ENCODE measurements at places on chromosomes 4 and X. TPM values are rescaled to one million over a fixed set of nuclear protein-coding genes. Genes with fewer than 3 reads are reported as not detected.

Gene ARX
- not detected for total RNA-seq

Gene DSPP
- not detected for total RNA-seq

Gene CCDC120
- total RNA-seq, result 0.51 TPM

Gene FGFR3
- total RNA-seq, result 0.33 TPM

Gene OPN1MW3
- total RNA-seq, result not detected

Gene GLOD5
- total RNA-seq, result not detected

Gene KCNE5
- 0.51 TPM for total RNA-seq

Gene PARM1
- total RNA-seq, result 0.77 TPM

Gene TMEM271
- not detected for total RNA-seq

Gene ABLIM2
- 0.66 TPM for total RNA-seq

Gene DDX53
- total RNA-seq, result not detected

Gene ATP11C
- 56.0 TPM for total RNA-seq

Gene ARMCX2
- 73.7 TPM for total RNA-seq

DNA sequence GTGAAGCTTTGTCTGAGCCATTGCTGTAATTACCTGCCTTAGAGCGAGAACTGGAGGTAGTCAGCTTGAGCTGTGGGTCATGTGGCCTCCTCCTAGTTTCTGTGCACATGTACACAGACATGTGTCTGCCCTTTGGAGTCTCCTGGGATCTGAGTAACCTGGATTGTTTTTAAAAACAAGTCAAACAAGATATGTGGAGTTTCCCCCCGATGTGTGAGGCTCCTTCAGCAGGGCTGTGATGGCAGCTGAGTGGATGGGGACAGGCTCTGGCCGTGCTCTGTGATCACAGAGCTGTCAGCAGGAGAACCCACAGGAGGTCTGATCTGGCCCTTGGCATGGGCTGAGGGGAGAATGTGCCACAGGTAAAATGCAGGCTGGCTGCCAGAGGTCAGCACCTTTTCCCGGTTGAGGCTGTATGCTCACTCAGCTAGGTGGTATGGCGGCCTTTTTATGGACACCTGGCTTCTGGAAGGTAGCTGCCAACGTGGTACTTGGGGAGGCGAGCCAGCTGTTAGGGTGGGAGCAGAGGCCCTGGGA, 38.4 kb downstream of the NOP14 start:
- DNase-seq, result no peak

DNA sequence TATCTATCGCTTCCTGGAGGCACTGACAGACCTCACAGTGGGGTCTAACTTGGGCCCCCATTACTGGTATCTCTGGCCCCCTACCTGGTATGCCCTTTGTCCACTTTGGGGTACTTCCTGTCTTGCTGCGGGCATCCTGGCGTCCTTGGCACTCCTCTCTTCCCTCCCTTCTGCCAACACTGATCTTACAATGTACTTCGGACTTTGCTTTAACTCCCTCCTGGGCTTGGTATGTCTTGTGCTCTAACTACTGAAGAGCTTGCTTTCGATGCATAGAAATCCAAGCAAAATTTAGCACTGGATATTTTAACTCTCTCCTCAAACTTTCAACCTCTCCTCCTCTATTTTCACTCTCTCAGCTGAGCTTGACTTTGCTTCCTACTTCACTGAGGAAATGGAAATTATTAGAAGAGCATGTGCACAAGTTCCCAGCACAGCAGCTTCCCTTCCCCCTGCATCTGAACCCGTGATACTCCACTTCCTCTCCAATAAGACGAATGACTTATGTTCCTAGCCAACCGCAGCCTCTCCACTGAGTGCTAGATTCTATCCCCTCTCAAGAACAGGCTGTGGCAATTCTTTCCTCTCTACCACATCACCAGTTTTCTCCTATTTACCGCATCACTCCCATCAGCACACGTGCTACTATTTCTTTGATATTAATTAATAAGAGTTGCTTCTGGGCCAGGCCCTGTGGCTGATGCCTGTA, 52.9 kb downstream of the SUPT20HL2 start:
- peak; percentile 50 for DNase-seq

DNA sequence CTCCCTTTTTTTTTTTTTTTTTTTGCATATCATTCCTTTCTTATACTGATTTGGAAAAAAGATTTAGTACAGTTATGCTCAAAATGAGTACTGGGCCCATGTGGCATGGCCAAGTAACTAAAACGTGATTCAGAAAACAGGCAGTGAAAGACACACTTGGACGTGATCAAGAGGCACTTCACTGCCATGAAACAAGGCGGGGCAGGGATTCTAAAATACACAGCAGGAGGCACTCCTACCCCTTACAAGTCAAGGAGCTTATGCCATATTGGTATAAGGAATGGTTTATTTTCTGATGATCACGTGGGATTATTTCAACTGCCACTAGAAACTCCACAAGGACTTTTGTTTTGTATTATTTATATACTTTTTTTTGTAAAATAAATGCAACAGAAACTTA, 72.0 kb downstream of the CHST7 start:
- DNase-seq, result no peak

- peak; percentile 33 for DNase-seq
Measured at GRCh38 chr4:26936284-26937065, 75.8 kb downstream of the STIM2 start.

GRCh38 chr4:22187203-22187820, 238.7 kb upstream of the KCNIP4 start:
- DNase-seq, result no peak

DNA sequence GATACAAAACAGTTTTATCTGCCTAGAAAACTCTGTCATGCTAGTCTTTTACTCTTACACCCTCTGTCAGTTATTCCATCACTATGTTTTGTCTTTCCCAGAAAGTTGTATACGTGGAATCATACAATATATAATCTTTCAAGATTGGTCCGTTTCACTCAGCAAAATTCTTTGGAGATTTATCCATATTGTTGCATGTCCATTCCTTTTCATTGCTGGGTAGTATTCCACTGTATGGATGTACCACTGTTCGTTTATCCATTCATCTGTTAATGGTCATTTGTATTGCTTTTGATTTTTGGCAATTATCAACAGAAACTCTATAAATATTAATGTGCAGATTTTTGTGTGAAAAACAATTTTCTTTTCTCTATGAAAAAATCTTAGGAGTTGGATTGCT, 63.1 kb downstream of the GLUD2 start:
- DNase-seq, result no peak

- no peak for DNase-seq
Measured at GRCh38 chrX:130120321-130120731, 10.0 kb upstream of the ELF4 start.

DNA sequence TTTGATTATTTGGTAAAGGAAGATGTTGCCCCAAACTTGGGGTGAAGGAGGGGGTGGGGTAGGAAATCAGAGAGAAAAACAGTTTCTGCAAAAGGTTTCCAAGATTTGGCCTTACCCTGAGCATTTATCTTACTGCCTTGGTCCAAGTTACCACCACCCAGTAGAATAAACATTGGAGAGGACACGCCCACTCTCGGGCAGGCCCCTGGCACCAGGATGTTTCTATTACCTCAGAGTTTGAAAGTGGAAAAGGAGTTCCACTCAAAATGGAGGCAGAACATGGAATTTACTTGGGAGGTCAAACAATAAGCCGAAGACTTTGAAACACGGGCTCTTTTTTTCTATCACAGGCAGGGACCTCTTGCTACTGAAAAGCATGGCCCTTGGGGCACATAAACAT, 113.7 kb downstream of the CHRNA9 start:
- DNase-seq, result no peak

- peak; percentile 12 for DNase-seq
Measured at GRCh38 chr4:137529432-137529831, 2.9 kb downstream of the PCDH18 start.

- peak; percentile 3 for DNase-seq
Measured at GRCh38 chr4:103887191-103887590, 167.4 kb upstream of the TACR3 start.

DNA sequence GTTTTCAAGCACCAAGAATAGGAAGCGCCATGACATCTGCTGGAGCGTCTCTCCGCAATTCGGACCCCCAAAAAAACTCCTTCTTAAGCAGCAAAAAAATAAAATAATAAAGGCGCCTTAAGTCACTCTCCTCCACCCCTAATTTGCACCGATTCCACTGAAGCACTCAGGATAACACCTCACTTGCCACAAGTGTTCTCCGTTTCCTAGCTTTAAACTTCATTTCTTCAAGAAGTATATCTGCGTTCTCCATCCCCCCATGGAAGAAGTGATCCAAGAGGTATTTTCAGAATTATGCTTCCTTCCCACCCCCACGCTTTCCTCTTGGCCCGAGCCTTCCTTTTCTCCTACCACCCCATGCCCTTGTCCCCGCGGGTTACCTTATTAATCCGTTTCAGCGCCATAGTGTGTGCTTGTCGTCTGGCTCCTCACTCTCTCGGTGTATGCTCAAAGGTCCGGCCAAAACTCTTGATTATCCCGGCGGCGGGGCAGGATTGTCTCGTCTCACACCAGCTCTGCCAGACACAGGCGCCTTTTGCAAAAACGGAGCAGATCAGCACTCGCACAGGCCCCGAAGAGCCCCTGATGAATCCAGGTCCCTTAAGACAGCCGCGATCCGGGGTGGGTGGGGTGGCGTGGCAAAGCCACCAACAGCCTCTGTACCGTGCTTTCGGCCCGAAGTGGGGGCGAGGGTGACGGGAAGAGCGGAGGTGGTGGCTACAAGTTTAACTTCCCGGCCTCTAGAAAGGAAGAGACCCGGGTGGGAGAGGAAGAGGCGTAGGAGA, 1.1 kb downstream of the UBE2D3 start:
- no peak for DNase-seq

GRCh38 chrX:50697691-50698090, 116.3 kb downstream of the SHROOM4 start:
- peak; percentile 90 for DNase-seq

- peak; percentile 78 for DNase-seq
Measured at GRCh38 chr4:174156239-174156826, 127.1 kb downstream of the FBXO8 start.

GRCh38 chrX:24405959-24406358, 45.5 kb downstream of the SUPT20HL1 start:
- DNase-seq, result no peak

DNA sequence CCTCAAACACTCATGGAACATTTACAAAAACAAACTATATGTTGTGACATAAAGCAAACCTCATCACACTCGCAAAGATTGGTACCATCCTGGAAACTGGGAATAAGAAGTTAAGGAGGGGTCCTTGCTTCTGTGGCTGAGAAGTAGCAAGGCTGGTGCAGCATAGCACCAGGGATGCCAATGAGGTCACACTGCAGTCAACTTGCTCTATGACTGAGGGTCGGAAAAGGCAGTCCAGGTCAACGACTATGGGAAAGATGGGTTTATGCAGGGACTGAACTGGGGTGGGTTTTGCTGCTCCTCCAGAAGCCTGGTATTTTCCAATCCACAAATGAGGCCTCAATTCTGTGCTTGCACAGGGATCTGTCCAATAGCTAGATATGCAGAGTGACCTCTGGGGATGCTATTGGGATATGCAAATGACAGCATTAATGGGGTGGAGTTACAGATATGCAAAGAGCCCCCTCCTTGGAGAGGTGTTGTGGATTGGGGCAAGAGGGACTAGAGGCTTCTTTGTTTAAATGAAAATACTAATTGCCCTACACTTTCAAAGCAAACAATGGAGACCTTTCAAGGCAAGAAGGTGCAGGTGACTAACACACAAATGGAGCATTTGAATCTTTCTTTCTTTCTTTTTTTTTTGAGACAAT, 7.2 kb upstream of the IL13RA1 start:
- no peak for DNase-seq

GRCh38 chrX:1444561-1445500, 7.9 kb downstream of the ASMTL start:
- DNase-seq, result no peak

DNA sequence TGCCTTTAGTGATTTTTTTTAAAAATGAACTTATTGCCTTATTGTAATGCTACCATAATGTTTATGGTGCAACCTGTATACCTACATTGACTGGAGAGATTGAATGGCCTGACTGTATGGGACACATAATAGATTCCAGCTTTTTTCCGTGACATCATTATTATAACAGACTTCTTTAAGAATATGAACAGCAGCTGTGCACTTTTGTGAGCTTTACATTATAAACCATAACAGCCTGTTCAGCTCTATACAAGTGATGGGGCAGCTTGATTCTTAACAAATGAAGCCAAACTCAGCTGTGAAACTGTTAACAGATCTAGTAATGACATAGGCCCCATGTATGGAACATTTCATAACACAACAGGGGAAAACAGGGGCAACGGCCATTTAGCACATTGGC, 187.0 kb downstream of the BMPR1B start:
- DNase-seq, result no peak

DNA sequence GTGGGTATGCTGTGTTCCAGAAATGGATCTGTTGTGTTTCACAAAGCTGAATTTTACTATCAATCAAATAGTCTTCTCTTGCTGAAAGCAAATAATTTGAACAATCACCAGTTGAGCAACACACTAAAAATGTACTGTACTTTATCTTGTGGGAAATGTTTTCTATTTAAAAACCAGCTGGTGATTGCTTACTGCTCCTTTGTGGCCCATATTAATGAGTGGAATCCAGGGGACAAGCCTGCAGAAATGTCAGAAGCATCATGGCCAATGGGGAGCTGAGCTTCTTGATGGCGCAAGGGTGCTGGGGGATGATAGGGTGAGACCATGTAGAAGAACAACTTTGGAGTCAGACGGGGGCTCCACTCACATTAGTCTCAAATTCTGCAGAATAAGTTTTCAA, 346.2 kb downstream of the ARHGAP10 start:
- no peak for DNase-seq

DNA sequence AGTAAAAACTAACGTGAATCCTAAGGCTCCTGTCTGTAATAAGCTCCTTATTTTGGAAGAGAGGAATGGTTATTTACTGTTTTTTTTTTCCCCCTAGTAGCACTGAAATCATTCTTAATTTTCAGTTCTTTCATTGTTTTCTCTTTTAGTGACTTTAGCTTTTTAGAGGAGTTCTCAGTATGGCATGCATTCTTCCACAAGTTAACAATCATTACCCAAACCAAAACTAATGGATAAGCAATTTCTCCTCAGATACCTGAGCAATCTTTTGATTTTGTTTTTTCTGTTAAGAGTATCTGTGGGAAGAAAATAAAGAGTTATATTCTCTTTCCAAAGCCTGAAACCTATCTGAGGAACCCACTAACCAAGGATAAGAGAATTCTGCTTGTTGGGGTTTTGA, 16.7 kb upstream of the PPA2 start:
- DNase-seq, result no peak

- peak; percentile 69 for DNase-seq
Measured at GRCh38 chr4:61068745-61069144, 131.4 kb upstream of the ADGRL3 start.

DNA sequence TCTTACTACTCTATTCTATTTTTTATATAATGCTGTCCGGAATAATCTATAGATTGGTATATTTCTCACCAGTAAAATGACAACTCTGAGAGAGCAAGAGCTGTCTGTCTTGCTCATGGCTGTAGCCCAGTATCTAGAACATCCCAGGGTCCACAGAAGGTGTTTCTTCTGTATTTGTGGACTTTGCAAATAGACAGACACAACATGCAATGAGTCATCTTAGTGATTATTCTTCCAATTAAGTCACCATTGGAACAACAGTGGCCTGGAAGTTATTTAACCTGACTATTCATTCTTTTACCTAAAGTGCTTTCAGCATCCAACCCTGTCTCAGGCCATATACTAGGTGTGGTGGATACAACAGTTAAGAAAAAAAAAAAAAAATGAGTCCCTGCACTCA, 179.5 kb downstream of the PPARGC1A start:
- DNase-seq, result no peak

GRCh38 chr4:24252121-24252520, 332.2 kb downstream of the DHX15 start:
- DNase-seq, result no peak

Data from fibroblast of lung (primary cell).